ENCODE measurements at places on chromosomes 3 and 15.

- no peak for DNase-seq
Observed at GRCh38 chr3:39276746-39277145, 3.1 kb downstream of the CX3CR1 start.

DNA sequence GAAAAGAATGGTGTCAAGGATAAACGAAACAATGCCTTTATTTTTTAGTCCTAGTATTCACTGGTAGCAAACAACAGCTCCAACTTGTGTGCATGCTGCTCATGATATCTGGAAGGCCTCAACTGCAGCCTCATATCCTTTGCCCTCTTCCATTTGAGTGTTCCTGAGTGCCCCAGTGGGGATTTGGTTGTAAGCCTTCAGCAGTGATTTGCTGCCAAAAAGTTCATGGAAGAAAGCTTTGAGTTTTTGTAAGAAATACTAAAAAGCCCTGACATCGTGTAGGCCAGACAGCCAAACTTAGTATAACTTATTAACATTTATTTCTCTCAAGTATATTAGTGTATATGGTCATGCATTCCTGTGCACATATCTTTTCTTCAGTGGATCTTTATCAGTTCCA lies 30.0 kb downstream of the MFSD1 start:
- no peak for DNase-seq

DNA sequence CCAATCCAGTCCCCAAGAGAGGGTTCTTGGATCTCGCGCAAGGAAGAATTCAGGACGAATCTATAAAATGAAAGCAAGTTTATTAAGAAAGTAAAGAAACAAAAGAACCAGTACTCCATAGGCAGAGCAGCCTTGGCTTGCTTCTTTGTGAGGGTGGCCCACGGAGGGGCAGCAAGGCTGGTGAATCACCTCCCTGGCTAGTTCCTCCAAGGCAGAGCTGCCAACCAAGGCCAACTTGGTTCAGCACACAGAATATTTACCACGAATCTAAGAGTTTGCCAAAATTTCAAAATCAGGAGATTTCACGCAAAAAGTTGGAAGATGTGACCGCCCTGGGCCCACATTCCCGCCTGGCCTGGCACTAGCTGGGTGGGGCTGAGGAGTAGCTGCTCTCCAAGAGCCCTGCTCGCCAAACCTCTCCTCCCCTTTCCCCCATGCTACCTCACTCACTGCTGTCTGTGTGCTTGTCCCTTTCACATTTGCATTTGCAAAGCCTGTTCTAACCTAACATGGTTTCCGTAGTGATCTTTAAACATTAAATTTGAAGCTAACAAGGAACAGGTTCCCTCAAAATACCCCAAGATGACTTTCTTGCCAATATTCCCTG lies 26.2 kb upstream of the DCUN1D1 start:
- no peak for DNase-seq

GRCh38 chr15:71116942-71117341 lies 1.7 kb downstream of the THSD4 start:
- DNase-seq: no peak

DNA sequence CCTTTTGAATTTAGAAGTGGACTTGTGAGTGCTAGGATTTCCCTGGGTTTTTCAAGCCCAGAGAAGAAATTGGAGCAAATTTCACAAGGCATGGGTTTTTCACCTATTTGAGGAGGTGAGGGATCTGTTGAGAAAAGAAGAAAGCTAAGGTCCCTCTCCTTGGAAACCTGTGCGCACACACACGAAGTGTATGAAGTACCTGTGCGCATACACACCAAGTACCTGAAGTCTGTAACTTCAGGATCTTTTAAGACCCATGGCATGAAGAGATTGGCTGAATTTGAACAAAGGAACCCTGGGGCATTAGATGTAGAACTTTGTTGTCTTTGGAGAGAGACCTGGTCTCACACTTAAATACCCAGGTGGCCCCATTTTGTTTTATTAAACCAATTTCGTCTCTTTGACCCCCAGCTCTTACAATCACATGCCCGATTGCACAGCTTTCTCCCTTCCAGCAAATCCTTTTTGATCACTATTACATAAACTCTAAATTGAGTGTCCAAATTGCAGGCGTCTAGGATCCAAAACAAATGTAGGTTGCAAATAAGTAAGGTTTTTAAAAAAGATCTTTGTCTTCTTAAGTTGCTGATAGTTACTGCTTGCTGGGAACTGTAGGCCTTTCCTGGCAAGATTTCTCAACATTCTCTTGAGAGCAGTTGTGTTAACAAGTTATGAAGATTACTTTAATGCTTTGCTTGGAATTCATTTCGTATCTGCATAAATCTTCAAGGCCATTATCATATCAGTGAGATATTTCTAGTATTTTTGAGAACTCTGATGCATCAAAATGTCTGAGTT lies 64.3 kb downstream of the CMTM8 start:
- DNase-seq: no peak

- no peak for DNase-seq
Observed at GRCh38 chr3:130558366-130558765, 41.4 kb downstream of the COL6A6 start.

- DNase-seq: no peak
Observed at GRCh38 chr3:68103811-68104210, 449.4 kb upstream of the SUCLG2 start.

- DNase-seq: no peak
Observed at GRCh38 chr3:72009851-72010443, 225.0 kb upstream of the PROK2 start.

GRCh38 chr15:40746916-40747418 lies 8.1 kb downstream of the RMDN3 start:
- DNase-seq: no peak

DNA sequence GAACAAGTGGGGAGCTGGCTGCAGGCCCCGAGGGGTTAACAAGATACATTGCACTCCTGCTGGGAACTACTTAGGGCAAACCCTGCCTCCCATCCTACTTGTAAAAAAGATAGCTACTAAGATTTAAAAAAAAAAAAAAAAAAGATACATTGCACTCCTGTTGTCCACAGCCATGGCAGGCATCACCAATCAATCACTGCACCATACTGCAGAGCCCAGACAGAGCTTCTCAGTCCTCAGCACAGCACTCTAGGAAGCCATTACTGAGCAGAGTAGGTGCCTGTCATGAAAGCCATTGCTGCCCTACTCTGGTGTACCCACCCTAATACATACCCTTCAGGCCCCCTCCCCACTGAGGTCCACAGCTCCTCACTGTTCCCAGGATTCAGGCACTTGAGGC lies 64.8 kb downstream of the RASGRF1 start:
- no peak for DNase-seq

DNA sequence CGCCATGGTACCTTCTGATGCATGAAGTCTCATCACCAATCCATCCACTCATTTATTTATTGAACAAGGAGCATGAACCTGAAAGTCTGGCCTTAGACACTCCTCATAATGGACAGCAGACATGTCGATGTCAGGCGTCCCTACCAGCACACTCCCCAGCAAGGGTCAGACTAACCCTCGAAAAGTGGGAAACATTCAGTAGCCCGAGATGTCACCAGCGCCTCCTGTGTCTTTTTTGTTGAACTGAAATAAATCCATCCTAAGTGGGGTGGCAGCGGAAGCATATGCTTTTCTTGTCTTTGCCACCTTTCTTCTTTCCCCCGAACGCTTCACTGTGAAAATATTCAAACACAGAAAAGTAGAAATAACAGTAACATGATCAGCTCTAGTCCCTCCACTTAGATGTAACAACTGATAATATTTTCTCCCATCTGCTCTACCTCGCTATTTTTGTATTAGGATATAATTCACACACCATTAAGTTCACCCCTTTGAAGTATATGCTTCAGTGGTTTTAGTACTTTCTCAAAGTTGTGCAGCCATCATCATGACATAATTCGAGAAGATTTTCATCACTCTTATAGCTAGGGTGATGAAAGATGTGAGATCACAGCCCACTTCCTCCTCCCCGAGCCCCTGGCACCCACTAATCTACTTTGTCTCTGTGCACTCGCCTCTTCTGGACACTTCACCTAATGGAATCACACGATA lies 121.6 kb downstream of the ADAMTS17 start:
- no peak for DNase-seq

DNA sequence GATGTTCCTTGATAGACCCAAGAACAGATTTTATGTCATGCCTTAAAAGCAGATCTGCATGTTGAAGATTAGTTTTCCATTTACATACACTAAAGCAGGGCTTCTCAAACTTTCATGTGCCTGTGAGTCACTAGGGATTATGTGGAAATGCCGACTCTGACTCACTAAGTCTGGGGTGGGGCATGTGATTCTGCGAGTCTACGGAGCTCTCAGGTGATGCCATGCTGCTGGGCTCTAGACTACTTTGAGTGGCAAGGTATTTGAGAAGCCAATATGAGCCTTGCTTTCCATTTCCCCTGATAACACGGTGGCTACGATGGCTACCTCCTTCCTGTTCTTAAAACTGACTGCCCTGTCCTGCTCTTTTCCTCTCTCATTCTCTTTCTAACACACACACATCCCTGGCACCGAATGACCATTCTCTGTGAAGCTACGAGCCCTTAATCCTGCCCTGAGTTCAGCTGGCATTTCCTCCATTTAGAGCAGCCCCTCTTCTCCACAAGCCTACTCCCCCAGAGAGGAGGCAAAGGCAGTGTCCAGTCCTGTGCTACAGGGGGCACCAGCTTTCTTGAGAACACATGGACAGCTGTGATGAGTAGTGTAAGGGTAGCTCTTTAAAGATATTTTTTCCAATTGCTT lies 39.7 kb upstream of the PYGO1 start:
- DNase-seq: no peak

DNA sequence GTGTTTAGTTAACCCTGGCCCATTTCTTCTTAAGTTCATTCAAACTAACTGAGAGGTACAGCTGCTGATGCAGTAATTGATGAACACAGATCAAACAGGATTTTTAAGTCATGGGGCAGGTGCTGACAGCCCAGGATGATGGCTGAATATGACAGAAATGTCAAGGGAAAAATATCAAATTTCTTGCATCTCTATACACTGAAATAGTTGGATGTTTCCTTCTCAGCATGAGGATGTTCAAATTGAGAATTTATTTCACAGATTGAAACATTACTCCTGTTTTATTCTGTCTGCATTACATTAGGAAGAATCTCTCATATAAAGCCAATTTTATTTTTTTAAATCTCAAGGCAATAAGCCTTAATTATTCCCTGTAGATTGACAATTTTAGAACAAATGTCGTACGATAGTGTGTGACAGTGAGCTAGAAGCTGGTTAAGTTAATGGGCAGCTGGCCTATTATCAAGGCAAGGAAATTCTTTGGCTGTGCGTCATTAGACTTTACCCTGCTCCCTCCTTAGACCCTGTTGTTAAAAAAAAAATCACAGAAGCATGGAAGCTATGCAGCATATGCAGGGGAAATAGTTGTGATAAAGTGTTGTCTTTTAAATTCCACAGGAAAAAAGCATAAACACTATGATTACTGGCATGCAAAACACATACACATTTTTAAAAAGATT lies 183.8 kb upstream of the KCNMB2 start:
- no peak for DNase-seq

DNA sequence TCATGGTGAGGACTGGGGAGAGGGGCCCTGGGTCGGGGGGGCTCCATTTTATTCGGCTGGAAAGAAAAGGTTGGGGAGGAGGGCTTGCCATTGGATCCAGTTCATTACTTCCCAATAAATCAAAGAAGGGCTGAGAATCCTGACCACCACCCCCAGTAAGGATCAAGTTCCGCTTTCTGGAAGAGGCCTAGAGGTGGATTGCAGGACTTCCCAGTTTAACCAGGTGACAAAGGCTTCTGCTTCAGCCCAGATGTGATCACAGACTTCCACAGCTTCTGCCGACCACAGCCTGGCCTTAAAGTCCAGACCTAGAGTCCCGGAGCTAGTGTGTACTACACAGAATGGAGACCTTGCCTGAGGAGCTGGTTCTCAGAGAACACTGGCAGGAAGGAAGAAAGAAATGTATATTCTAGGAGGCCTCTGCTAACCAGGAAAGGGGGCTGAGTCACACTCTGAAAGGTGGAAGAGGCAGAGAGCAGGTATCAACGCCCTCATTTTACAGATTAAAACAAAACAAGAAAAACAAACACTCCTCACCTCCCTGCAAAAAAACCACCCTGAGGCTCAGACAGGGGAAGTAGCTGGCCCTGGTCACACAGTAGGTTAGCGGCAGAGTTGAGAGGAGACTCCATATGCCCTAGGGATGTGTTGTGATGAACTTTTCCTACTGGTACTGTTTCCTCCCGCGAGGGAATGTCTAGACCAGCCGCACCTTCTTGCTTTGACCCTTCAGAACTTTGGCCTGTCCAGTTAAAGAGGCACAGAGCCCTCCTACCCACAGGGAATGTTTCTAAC lies 1.1 kb upstream of the CEMIP start:
- DNase-seq: no peak

GRCh38 chr3:109175411-109175810 lies 38.9 kb downstream of the C3orf85 start:
- no peak for DNase-seq

DNA sequence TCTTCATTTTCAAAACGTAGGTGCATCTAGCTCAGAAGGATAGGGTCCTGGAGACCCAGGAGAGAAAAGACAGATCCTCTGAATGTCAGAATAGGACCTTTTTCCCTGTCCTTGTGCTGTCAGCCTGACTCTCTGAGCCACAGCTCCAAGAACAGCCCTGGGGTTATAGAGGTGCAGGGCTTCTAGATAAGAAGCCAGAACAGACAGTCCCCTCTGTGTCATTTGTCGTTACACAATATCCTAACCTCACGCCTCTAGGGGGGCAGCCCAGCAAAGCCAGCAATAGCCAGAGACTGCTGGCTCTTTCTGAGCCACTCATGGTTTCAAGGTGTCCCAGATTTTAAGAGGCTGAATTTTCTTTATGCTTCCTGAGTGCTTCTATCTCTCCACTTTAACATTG lies 153.2 kb upstream of the THBS1 start:
- no peak for DNase-seq

DNA sequence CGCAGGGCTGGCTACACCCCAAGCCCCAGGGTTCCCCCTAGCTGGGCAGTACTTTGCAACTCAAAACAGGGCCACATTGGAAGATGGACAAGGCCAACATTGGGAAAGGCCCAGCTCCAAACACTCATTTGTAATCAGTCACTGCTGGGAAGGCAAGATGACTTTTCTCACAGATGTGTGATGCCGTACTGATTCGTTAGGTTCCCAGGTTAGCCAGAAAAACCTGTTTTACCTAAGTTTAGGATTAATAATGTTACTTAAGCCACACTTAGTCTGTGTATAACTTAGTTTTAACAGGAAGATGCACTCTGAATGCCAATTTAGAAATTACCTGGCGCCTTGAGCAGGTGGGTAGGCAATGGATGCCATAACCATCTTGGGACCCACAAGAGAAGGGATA lies 71.0 kb downstream of the ITGB5 start:
- DNase-seq: no peak

- DNase-seq: no peak
Observed at GRCh38 chr3:124246376-124246775, 254.5 kb upstream of the ROPN1 start.

GRCh38 chr15:33371159-33371558 lies 60.4 kb downstream of the RYR3 start:
- no peak for DNase-seq

GRCh38 chr3:72310419-72311380 lies 525.8 kb upstream of the PROK2 start:
- no peak for DNase-seq

All from activated T-helper 1 cell treated with anti-CD3 and anti-CD28 coated beads, Interleukin-2, amount 50 U/mL, for 16 hours (primary cell).